A549 (cell line): ENCODE measurements at places on chromosomes 12 and 14.

GRCh38 chr14:82710267-82710841 lies 1176.7 kb upstream of the SEL1L start:
- DNase-seq, result peak; percentile 58

DNA sequence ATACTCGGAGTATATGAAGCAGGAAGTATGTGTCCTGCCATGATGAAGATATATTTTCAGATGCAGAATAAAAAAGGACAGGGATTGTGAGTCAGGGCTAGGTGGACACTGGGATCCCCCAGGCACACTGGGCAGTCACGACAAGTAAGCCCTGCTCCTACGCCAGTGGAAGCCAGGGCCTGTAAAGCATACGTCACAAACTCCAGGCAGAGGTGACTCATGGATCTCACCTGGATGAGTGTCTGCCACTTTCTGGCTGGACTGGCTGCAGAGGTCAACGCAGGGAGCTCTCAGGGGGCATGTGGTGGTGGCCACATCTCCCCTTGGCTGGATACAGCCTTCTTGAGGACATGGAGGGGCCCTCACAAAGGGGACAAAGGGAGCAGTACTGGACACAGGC lies 262.3 kb downstream of the GLT1D1 start:
- no peak for DNase-seq

DNA sequence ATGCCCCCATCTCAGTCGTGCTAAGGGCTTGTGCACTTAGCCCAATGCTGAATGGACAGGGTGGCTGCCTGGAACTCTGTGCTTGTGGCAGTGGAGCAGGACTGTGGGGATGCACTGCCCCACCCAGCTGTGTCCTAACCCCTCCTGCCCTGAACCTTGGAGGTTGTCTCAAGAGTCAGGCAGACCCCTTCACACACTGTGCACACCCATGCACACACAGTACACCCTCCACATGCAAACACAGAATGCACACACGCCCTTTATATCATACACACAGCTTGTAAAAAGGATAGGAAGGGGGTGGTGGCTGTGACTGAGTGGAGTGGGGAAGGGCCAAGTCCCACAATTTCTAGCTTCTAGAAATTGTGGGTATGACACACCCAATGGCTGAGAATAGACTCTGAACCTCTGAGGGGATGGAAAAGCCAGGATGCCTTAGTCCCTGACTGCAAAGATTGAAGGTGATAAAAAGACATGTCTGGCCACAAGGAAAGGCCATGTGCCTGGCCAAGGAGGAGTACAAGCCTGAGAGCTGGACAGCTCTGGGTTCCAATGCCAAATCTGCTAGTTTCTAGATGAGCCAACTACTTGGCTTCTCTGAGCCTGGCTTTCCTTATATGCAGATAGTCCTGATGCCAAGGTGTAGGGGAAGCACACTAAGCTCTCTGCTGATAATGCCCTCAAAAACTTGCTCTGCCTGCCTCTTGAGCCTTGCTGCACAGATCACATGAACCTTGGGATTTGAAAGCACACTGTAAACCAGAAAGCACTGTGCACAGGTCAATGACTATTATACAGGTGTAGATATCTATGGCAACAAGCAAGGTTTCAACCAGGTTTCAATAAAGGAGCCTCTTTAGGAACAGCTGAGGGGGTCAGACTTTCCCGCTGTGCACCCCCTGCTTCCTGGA lies 8.4 kb downstream of the KRT8 start:
- no peak for DNase-seq

DNA sequence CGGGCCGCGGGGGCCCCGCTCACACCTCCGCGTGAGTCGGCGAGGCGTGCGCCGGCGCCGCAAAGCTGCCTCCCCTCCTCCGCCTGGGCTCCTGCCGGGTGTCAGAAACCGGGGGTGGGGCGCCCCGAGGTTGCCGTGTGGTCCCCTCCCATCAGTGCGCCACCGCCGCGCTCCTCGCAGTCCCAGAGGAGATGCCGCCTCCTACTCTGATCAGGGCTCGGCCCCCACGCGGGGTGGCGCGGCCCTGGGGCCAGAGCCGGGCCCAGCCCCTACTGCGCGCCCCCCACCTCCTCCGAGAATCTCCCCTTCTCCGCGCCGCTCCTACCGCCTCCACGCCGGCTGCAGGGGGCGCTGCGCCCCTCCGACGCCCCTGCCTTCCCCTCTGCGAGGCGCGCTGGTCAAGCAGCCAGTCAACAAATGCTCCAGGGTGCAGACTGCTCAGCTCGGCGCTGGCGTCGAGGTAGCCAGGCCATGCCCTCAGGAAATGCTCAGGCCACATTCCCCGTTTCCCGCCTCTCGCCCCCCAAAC lies 467 bp upstream of the JAG2 start:
- DNase-seq, result peak; percentile 68

DNA sequence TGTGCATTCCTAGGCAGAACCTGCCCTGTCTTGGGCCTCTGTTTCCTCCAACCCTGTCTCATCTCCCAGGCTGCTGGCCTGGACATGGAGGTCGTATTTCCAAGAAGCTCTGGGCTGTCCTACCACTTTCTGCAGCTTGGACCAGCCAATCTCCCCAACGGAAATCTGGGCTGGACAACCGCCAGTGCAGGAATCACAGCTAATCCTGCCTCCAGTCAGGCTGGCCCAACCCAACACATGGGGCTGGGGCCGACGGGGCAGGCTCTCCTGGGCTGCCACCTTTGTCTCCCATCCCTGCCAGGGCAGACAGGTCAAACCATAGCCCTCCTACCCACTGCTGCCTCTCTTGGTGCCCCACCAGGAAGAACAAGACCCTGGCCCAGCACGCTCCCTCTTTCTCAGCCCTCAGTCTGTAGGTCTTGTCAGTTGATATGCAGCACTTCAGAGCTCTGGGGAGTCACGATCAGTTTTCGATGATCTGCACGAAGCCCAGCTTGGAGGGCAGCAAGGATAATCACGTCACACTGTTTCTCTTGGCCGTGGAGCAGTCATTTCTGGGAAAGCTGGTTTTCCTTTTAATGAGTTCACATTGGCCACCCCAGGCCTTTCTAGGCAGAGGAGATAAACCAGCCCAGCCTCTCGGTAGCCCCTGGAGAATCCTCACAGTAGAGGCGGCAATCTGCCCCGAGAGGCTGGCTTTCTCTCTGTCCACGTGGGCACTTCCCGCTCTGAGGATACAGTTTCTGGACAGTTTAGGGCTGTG lies 195.2 kb upstream of the PRMT8 start:
- no peak for DNase-seq

- DNase-seq, result no peak
Observed at GRCh38 chr14:88588081-88588480, 25.2 kb downstream of the ZC3H14 start.

- DNase-seq, result peak; percentile 82
Observed at GRCh38 chr12:43805860-43806736, at the start of gene TWF1. Gene TWF1 (minus strand): TSS chr12:43806317. CDS start chr12:43806245, 72 bp downstream.

- no peak for DNase-seq
Observed at GRCh38 chr12:14557966-14558365, 9.7 kb downstream of the PLBD1 start.

GRCh38 chr12:129851296-129851695 lies 52.5 kb downstream of the TMEM132D start:
- DNase-seq, result no peak

DNA sequence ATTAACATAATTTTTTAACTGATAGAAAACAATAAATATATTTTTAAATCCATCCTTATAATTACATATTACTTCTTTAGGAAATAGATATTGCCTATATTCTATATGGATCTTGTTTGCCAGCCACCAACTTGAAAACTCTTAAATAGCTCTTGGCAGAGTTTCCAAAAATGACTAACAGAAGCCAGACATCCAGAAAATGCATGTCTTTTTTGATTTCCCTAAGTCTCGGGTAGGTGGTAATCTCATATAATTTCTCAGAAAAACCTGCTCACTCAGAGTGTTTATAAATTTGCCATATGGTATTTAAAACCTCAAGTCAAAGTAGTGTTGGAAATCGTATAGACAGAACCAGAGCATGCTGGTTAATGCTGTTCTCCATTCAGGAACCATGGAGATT lies 360.4 kb upstream of the FOXG1 start:
- no peak for DNase-seq

DNA sequence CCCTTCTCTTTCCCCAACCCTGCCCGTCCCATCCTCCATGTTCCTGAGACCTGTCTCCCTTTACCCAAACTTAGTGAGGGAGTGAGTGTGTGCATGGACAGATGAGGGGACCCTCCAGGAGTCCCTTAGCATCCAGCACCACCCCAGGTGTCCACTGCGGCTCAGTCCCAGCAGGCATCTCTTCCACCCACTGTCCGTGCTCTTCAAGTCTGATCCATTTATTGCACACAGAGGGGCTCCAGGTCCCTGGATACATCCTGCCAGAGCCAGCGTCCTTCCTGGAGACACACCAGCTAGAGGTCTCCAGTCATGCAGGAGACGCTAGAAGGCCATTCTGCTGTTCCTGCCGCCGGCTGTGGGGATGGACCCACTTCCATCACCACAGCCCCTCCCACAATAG lies 239.2 kb downstream of the ADGRD1 start:
- DNase-seq, result no peak

DNA sequence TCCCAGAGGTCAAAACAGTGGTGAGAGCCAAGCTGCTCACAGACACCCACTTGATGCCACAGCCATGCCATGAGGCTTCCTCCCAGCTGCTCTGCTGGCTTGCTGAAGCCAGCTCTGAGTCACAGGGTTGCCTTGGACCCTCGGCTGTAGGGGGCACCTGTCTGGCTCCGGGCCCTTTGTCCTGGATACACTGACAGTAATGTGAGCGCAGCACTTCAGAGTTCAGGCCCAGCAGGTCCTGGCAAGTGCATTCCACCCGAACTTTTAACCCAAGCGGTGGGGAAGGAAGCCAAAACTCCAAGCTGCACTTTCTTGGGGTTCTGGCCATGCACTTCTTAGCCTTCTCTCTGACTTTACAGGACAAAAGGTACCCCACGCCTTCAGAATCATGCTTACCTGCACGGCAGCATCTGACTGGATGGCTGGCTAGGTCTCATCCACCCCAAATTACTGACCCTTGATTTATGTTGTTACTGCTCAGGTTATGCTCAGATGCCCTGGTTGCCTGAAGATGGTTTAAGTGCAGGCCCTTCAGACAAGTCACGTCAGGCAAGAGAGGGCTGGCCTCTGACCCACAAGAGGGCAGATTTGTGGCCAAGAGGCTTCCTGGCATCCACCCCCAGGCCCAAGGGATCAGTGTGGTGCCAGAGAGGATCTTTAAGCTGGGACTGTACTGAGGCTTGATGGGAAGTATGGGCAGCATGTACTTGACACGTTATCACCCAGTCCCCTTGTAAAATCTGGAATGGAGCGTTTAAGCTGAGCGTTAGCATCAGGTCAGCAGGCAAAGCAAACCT lies 24.8 kb downstream of the SLC25A29 start:
- DNase-seq, result no peak

DNA sequence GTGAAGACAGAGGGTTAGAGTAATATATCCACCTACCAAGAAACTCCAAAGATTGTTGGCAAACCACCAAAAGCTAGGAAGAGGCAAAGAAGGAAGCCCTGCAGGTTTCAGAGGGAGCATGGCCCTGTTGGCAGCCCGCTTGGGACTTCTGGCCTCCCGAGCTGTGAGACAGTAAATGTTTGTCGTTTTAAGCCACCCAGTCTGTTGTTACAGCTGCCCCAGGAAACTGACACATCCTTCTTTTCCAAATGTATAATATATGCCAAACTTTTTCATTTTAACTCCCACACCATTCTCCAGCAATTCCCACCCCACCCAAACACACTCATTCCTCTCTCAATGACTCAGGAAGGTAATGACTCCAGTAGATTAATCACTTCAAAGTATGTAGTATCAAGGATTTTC lies 74.0 kb downstream of the RPS29 start:
- DNase-seq, result no peak

DNA sequence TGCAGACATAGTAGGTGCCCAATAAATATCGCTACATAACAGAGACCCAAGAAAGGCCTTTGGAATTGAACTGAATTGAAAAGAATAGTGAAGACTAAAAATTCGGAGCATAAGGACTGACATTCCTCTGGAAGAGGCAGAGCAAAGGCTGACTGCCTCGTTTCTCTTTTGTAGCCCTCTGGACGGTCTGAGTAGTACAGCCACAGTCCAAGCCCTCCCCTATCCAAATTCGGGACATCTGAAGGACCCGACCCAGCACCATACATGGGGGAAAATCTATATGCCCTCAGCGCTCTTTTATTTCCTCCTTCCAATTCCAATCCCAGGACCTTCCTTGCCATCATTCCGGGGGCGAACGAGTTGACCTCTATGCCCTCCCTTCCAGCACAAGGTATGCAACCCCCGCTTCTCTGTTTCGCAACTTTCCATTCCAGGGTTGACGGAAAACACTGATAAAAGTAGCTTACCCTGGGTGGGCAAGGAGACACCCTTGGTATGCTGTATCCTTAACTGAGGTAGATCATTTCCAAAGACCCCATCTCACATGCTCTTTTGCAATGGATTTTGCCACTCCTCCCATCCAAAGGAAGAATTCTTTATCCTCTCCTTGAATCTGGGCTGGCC lies 127.4 kb upstream of the MAP1LC3B2 start:
- DNase-seq, result no peak

DNA sequence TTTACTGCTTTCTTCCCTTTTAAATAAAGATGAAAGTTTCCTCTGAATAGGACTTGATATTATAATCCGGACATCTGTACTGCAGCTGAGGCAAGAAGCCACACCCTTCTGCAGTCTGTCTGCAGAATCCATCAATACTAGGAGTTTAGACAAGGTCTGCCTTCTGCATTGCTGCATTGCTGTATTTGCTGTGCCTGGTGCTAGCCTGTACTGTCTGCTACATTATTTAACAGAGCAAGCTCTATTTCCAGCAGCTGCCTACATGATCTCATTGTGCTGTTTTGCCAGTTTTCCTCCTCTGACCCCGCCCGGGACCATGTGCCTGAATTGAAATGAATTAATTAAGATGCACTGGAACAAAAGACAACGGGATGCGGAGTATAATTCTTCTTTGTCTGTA lies 1.7 kb downstream of the TUBA1A start:
- DNase-seq, result peak; percentile 20

- DNase-seq, result no peak
Observed at GRCh38 chr12:60805364-60805763, 1209.5 kb downstream of the SLC16A7 start.

- no peak for DNase-seq
Observed at GRCh38 chr14:36504771-36505175, 15.3 kb downstream of the NKX2-1 start.

DNA sequence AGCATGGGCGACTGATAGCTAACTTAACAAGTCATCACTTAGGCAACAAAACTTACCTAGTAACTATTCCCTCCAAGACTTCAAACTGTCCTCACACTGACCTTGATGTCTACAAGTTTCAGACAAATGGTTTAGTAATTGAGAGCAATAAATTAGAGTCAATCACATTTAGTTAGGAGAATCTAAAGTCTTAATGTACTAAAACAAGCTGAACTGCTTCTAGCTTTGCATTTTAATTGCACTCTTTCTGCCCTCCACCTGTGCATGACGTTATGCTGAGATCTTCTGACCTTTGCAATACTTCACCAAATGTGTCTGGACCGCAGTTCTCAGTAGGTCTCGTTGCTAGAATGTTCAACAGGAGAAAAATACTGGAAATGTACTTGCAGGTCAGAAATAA lies 158.0 kb downstream of the PIK3C2G start:
- DNase-seq, result no peak
